K562 (cell line): ENCODE measurements at places on chromosomes 12 and 14. TPM values are rescaled to one million over a fixed set of nuclear protein-coding genes. Genes with fewer than 3 reads are reported as not detected.

Gene EML1
- total RNA-seq = 0.25 and 0.35 TPM in 2 replicates

Gene SLC35F4
- total RNA-seq = not detected in 2 replicates

Gene TSHR
- not detected in 2 replicates for total RNA-seq

Gene PLEKHG7
- total RNA-seq = not detected in 2 replicates

GRCh38 chr12:86710109-86710508 is 453.9 kb upstream of the MGAT4C start:
- no peak overlapping the region for H3K4me3 ChIP-seq
- H3K36me3 ChIP-seq = no peaks in the 10 kb centered on the region
- H3K27me3 ChIP-seq = no peaks in the 10 kb centered on the region
- H3K27ac ChIP-seq = no peak overlapping the region

- peaks cover 19% of the 10 kb centered on the region; the same call in 2 of the 3 replicates for H3K36me3 ChIP-seq
- H3K4me1 ChIP-seq = no peaks in the 10 kb centered on the region
- no peak for DNase-seq
- no peak overlapping the region for H3K27ac ChIP-seq
- H3K4me3 ChIP-seq = no peak overlapping the region
- H3K27me3 ChIP-seq = no peaks in the 10 kb centered on the region
Measured at GRCh38 chr12:106425061-106425702, 67.6 kb downstream of the POLR3B start.
